ENCODE measurements at places on chromosomes 3 and 15.
A peak's percentile ranks its signal among the peaks of the same experiment; 100 is the strongest.

GRCh38 chr15:83410532-83410931, 36.6 kb upstream of the SH3GL3 start:
- no peak for DNase-seq

- DNase-seq: no peak
Measured at GRCh38 chr3:67809370-67809935, 155.0 kb upstream of the SUCLG2 start.

DNA sequence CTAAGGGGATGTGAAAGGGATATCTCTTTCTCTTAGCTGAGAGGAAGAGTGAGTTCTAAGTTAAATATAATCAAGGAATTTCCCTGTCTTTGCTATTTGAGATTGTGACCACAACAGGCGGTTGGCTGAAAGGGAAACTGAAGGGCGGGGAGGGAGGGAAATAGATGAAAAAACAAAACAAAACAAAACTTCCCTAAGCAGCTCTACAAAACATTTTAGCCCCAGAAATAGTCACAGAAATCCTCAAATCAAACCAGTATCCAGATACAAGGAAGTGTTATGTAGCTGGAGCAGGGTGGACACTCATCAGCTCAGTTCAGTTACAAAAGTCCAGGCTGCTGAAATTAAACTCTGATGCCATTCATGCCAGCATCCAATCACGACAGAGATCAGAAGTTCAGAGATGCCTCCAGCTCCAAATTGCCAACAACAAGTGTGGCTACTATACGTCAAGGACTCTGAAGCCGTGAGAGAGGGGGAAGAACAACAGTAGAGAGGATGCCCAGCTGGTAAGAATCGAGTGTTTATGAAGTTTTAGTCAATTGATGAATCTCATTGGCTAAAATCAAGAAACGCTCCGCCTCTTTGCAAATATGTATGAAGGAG, 319 bp upstream of the TP63 start:
- no peak for DNase-seq

- no peak for DNase-seq
Measured at GRCh38 chr3:133069556-133070286, 31.5 kb downstream of the TMEM108 start.

DNA sequence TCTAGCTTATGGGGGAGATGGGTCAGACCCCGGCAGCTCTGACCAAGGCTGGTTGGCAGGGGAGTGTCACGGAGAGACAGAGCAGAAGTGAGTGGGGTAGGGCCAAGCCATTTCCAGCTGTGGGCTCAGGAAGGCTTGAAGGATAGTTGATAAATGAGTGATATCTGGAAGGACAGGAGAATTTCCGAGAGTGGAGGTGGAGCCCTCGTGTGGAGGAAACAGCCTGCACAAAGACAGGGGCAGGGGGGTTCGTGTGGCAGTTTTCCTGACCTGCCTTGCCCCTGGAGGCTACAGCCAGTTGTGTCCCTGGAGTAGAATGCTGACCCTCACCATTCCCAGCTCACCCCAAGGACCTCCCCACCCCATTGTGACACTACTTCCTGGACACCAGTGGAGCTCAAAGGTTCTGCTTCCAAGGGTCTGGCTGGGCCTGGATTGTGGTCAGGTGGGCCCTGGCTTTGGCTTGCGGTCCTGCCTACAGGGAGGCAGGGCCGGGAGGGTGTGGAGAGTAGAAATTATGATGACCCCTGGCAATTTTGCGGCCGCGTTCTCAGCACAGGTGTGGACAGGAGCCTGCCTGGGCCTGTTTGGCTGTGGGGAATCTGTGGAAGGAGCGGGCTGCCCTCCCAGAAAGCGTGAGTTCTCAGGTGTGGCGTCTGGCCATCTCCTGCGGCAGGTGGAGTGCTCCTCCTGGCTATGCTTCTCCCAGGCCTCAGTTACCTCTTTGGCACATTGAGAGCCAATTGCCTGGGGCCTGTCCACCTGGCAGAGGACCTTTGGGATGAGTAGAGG, at the start of gene SLC22A14:
TSS of gene SLC22A14 (plus strand) at position 400 of the 792 bp plus-strand sequence. CDS start 23,733 bp downstream, outside the sequence.
- no peak for DNase-seq

GRCh38 chr3:112606098-112606497, 34.8 kb downstream of the CCDC80 start:
- no peak for DNase-seq

- DNase-seq: no peak
Measured at GRCh38 chr15:73153024-73153423, 100.8 kb downstream of the NEO1 start.

- DNase-seq: no peak
Measured at GRCh38 chr15:60540002-60540651, 61.2 kb upstream of the ICE2 start.

- DNase-seq: no peak
Measured at GRCh38 chr15:86162641-86163040, 83.0 kb downstream of the AGBL1 start.

GRCh38 chr3:13655061-13655913, 106.4 kb downstream of the FBLN2 start:
- peak; percentile 53 for DNase-seq

GRCh38 chr3:23107221-23107620, 95.9 kb upstream of the UBE2E2 start:
- no peak for DNase-seq

DNA sequence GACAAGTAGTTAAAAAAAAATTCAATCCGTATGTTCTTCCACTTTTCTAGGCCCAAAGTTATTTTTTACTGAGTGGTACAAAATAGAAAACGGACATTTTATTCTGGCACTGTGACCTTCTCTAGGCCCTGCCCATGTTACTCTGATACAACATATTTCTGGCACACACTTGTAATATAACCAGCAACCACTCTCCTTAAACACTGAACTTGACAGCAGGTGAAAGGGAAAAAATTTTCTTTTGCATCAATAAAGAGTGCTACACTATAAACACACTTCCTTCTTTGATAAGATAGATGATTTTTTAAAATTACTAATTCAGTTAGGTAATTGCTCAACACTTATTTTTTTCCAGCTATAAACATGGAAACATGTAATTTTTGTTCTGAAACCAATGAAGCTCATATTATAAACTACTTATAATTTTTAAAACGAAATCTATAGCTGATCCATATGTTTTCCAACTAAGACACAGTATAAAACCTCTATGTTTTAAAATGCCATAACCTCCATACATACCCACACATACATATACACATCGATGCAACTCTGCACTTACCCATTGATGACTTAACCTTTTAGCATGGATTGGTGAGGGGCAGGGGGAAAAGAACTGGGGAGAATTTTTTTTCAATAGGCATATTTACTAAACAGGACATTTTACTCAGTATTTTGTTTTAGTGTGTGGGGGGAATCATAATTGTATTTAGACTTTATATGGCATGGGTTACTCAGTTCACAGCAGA, 5.3 kb upstream of the CTNNB1 start:
- no peak for DNase-seq

GRCh38 chr3:60015032-60015705, 965.3 kb upstream of the CFAP20DC start:
- no peak for DNase-seq

DNA sequence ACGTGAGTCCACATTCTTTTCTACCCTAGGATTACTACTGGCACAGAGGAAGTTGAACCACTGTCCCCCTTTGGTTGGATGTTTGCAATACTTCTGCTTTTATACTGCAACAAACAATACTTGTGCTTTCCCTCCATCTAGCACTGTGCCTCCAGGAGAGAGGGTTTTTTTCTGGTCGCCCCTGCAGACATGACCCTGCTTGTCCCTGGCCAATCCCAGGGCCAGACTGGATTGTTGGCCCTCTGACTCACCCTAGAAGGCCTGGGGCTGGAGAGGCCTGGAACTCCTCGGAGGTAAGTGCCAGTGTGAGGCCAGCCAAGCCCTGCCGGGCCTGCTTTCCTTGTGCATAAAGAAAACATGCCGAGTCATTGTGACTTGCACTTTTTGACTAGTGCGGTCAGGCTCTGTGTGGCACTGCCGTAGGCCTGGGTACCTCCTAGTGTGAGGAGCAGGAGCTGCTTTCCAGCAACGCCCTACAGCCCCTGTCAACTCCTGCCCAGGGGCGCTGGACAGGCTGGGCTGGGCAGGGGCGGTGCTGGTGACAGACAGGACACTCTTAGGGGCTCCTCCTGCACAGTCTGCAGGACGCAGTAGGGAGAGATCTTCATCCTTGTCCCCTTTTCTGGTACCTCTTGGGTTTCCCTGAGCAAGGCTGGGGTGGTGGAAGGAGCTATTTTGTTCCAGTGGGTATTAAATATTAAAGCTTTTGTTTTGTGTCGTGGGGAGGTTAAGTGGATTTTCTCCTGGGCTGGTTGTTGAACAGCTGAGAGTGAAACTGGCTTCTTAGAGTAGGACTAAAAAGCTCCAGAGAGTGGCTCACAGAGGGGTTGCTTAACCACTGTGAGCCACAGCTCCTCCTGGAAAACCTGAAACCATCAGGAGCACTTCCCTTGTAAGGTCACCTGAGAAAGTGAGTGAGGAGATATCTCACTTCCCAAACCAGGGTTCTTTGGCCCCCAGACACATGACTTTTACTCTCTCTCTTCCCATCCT, 14.4 kb upstream of the TKT start:
- peak; percentile 28 for DNase-seq

DNA sequence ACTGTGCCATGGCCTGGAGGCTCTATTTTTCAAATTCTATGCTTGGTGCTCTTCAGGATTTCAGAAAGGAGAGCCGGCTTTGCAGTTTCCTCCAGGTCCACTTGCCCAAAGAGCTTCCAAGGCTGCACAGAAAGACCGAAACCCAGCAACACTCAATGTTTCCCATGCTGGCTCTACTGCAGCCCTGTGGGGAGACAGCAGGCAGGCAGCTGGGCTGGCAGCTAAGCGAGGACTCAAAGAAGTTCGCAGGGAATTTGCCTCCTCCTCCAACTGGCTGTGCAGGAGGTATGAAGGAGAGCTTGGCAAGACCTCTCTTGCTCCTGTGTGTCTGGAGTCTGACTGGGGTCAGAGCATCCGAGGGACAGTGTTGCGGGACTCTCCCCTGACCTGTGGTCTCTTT, 17.4 kb upstream of the ITGA11 start:
- DNase-seq: no peak

DNA sequence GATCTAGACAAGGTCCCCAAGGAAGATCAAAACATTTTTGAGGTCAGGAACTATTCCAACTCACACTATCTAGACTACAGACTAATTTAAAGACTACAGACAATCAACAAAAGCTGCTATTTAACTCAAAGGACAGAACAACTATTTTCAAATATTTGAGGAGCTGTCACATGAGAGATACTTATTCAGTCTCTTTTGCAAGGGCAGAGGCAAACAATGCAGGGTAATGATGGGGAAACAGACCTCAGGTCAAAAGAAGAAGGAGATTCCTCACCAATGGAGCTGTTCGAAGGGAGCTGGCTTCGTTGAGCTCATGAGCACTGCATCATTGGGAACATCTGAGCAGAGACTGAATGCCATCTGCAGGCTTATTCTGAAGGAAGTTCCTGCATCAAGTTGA, 231.9 kb downstream of the DTWD1 start:
- DNase-seq: no peak

- DNase-seq: no peak
Measured at GRCh38 chr3:28449398-28449797, 100.8 kb upstream of the AZI2 start.

- DNase-seq: no peak
Measured at GRCh38 chr3:195932418-195933043, 24.2 kb upstream of the TNK2 start.

DNA sequence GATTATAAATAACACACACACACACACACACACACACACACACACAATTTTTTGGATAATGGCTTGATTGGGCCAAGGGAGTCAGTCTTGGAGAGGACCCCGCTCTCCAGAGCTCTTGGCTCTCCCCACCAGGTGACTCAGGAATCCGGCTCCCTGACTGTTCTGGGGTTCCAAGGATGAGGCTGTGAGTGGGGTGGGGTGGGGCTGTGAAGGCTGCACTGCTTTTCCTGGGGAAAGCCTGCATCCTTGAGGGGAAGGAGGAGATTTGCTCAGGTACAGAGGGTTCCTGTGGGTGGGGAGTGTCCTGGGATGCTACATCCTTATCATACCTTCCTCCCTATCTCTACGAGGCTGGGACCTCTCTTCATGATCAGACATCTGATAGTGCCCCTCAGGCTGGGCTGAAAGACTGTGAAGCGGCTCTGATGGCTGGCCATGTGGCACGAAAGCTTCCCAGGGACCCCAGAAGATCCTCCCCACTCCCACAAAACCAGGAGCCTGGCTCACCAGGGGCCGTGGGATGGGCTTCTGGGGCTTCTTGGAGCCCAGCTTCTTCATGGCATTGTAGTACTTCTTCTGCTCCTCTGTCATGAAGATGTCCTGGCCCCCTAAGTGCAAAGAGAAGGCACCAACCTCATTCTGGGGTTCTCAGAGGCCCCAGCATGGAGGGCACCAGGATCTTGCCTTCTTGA, 59.2 kb downstream of the EXOG start:
- no peak for DNase-seq

DNA sequence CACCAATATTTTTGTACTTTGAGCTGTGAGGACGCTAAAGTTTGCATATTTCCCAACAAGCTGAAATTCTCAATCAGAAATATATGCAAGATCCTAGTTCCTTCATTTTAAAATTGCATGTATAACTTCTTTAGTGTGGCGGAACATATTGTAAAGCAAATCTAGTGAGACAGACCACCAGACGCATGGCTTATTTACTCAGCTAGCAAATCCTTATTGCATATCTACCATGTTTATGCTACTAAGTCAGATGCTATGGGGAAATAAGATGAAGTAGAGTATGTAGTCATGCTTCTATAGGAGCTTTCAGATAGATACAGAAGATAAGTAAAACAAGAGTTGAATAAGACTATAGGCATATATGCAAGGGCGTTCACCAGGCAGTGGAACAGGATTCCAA, 62.0 kb downstream of the C3orf70 start:
- no peak for DNase-seq

DNA sequence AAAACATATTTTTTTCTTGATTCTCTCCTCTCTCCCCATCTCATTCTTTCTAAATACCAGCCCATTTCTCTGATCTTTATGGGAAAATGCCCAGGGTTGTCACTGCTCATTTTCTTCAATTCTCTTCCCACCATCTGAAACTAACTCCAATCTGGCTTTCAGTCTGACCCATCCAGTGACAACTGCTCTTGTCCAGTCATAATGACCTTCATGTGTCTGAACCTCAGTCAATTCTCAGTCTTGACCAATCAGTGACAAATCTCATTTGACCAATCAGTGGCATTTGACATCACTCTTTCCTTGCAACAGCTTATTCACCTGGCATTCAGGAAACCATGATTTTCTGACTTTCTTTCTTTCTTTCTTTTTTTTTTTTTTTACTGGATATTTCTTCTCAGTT, 15.1 kb downstream of the VEPH1 start:
- DNase-seq: no peak

GRCh38 chr15:32998979-32999672, 195.4 kb downstream of the FMN1 start:
- no peak for DNase-seq

- DNase-seq: no peak
Measured at GRCh38 chr3:5476403-5476802, 288.9 kb downstream of the EDEM1 start.

DNA sequence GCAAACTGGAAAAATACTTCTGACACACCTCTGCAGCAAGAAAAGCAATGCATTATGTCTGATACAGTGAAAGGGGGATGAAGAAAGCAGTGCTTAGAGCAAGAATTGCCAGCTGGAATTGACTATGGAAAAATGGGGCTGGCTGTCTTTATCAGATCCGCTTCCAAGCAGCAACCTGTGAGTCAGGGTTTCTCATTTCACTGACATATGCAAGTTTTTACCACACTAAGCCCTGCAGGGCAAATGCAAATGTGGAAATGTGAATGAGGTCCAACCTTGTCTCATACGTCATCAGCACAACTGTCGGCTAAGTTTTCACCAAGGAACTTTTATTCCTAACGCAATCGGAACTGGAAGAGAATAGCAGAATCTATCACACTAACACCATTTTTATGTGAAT, 172.5 kb upstream of the GADL1 start:
- no peak for DNase-seq

- DNase-seq: peak; percentile 62
Measured at GRCh38 chr3:172129850-172130716, 90.7 kb downstream of the FNDC3B start.
